ENCODE measurements at places on chromosomes 13 and 19.

- no peak for DNase-seq
Measured at GRCh38 chr13:97574926-97575325, 141.0 kb downstream of the RAP2A start.

- peak; percentile 12 for DNase-seq
Measured at GRCh38 chr13:59680429-59681024, 483.2 kb downstream of the DIAPH3 start.

GRCh38 chr13:35649162-35649561 lies 172.7 kb upstream of the MAB21L1 start:
- no peak for DNase-seq

- DNase-seq = no peak
Measured at GRCh38 chr13:95117092-95117491, 184.2 kb downstream of the ABCC4 start.

- DNase-seq = no peak
Measured at GRCh38 chr13:49258089-49258796, 10.5 kb downstream of the CDADC1 start.

DNA sequence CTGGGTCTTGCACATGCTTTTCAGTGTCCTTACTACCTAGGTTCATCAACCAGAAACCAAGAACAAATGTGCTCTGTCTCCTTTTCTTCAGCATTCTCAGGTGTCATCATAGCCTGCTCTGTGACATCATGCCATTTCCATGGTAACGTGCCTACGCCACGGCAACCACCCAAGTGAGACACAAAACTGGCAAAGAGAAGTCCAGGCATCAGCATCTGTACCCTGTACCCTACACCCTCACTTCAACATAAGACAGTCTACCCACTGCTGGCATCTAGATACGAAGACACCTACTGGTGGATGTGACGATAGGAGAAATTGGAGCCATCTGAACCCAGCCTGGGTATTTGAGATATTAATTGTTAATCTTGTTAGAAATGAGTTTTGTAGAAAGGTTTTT lies 13.3 kb downstream of the ZC3H4 start:
- DNase-seq = no peak

GRCh38 chr13:93614776-93615175 lies 388.2 kb downstream of the GPC6 start:
- DNase-seq = no peak

DNA sequence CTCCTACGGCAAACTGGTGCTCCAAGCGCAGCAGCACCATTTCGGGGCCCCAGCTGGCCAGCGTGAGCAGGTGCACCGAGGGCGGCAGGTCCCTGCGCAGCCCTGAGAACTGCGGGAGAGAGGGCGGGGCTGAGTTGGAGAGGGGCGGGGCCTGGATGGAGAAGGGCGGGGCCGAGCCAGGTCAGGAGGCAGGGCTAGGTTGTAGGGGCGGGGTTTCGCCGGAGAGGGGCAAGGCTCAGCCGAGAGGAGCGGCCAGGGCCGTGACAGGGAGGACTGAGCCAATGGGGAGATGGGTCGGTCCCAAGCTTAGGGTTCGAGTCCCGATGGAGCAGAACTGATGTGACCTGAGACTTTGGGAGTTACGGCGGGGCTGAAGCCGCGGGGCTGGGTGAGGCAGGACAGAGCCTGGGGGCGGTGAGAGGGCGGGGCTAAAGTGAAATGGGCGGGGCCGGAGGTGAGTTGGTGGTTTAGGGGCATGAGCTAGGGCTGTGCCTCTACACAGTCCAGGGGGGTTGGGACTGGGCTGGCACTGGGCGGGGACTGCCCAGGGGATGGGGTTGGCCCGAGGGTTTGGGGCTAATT lies 19.0 kb downstream of the MAN2B1 start:
- DNase-seq = no peak

DNA sequence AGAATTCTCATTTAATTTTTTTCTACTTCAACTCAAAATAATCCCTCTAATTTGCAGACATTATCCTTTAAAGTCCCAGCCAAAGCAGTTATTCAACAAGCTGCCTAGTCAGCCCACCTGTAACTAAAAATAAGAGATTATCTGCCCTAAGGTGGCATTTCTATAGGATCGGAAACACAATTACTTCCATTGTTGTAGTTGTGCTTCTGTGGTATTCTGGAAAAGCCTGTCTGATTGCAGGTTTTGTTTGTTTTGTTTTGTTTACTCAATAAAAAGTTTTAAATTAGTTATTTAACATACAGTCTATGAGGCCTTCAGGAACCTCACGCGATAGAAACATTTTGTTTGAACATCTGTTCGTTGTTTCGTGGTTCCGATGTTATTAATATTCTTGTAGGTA lies 101.0 kb downstream of the ZIC5 start:
- no peak for DNase-seq

DNA sequence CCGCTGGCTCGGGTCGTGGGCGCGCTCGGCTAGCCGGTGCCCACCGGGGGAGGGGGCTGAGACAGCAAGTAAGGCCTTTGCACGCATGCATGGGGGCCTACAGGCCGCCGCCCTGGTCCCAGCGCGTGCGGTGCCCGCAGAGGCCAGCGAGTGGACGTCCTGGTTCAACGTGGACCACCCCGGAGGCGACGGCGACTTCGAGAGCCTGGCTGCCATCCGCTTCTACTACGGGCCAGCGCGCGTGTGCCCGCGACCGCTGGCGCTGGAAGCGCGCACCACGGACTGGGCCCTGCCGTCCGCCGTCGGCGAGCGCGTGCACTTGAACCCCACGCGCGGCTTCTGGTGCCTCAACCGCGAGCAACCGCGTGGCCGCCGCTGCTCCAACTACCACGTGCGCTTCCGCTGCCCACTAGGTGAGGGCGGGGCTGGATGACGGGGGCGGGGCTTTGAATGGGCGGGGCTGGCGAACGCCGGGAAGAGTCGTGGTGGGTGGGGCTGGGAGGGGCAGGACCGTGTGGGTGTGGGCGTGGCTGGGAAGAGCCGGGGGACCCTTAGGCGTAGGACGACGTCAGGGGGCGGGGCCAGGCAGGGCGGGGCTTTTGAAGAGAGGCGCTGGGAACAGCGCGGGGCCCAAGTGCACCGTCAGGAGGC lies 2.1 kb downstream of the CILP2 start:
- peak; percentile 26 for DNase-seq

DNA sequence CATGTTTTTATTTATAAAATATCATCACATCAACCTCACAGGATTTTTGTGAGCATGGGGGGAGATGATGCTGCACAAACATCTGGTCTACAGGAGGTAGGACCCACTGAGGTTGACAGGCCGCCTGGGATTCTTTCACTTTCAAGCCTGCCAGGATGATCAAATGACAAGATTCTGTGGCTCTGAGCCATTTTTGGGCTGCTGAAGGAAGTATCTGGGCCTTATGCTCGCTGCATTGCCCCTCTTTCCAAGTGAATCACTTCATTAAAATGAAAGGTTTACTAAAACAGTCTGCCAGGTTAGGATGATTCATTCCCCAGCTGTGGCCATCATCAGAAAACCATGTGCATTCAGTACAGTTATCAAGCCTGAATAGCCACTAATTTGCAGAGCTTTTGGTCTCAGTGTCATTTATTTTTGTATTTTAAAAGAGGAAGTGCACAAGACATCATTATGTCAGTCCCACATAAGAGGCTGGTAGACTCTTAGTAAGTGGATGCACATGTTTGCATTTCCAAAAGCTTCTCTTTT lies 34.4 kb downstream of the STARD13 start:
- no peak for DNase-seq

- no peak for DNase-seq
Measured at GRCh38 chr13:40220299-40220935, 446.0 kb downstream of the FOXO1 start.

- DNase-seq = no peak
Measured at GRCh38 chr19:8460516-8461298, 15.9 kb downstream of the HNRNPM start.

DNA sequence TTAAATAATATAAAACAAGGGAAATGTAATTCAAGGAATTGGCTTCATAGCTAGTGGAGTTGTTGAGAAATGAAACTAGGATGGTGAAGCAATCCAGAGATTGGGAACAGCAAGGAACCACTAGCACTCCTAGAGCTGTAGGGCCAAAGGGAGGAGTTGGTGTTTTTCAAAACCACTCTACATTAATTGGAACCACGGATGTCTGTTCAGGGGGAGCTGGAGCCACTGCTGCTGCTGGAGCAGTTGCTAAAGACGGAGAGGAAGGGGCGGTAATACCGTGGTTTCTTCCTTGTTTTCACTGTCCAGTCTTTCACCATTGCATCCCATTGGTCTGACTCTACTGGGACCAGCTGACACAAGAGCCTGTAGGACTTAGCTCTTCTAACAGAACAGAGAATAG lies 8.5 kb downstream of the DNAJC15 start:
- no peak for DNase-seq

DNA sequence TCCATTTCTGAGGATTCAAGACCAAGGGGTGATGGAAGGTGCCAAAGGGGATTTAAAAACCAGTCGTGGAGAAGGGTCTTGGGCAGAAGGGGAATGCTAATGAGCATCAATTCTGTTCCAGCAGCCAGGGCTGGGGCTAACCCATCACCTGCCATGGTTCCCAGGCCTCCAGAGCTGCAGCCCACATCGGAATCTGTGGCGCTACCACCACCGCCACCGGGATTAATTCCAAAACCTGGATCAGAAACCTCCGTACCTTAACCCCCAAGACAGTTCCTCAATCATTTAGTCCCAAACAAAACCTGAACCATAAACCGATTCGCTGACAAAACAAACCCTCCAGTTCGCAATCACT lies 583 bp downstream of the ZNF615 start:
- DNase-seq = no peak

DNA sequence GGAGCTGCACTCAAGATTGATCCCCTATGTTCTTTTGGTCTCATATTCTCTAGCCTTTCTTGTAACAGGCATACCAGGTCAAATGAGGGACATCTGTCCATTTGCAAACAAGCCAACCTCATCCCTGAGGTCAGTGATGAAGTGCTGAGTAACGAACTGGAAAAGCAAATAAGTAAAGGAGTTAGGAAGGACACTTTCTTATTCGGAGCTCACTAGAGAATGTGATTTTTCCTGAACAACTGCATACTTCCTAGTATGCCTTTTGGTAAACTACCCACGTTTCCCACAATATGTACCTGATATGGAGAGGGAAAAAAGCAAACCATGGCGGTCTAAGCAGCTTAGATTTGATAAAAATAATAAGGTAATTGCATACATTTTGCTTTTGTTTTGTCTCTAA lies 91.0 kb upstream of the MYCBP2 start:
- DNase-seq = no peak

- DNase-seq = no peak
Measured at GRCh38 chr19:32258167-32258566, 87.2 kb upstream of the ZNF507 start.

GRCh38 chr19:32254509-32254890 lies 90.9 kb upstream of the ZNF507 start:
- no peak for DNase-seq

GRCh38 chr19:33916792-33917191 lies 120.1 kb downstream of the KCTD15 start:
- no peak for DNase-seq

DNA sequence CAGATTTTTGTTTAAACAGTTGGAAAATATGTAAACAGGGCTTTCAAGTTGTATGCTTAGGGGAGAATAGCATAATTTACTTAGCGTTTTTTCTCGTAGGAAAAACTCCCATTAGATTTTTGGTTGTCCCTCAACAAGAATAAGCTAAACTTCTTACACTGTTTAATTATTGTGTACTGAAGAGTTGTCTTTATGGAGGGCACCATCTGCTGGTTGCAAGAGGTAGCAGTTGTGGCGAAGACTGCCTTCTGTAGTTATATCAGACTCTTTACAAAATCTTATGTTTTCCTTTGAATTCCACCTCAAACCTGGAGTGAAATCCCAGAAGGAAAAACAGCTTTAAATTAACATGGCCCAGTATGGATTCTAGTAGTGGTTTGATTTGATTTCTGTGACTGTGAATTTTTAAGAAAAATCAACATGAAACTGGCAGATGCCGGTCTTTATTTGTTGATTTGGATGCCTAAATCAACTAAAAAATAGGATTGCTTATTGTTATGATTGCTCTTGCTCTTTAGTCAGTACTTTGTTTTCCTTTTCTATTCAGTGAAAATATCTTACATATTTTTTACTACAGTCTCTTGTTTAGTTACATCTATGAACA lies 53.4 kb downstream of the PDS5B start:
- DNase-seq = peak; percentile 71

- no peak for DNase-seq
Measured at GRCh38 chr13:66225072-66225471, 1005.1 kb downstream of the PCDH9 start.

DNA sequence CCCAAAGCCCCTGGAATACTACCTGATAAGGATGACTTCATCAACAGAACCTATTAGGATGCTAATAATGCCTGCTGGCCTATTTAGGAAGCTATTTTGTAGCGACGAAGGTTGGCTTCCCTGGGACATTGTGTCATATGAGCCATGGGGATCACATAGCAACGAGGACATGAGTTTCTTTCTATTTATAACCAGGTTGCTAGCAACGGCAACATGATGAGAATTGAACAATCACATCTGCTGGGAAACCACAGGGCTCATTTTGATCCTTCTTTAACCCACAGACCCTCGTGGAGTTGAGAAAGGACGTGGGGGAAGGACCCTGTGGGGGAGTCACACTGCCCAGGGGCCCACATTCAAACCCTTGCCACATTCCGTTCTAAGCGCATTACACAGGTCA lies 172.2 kb downstream of the COL4A1 start:
- no peak for DNase-seq

DNA sequence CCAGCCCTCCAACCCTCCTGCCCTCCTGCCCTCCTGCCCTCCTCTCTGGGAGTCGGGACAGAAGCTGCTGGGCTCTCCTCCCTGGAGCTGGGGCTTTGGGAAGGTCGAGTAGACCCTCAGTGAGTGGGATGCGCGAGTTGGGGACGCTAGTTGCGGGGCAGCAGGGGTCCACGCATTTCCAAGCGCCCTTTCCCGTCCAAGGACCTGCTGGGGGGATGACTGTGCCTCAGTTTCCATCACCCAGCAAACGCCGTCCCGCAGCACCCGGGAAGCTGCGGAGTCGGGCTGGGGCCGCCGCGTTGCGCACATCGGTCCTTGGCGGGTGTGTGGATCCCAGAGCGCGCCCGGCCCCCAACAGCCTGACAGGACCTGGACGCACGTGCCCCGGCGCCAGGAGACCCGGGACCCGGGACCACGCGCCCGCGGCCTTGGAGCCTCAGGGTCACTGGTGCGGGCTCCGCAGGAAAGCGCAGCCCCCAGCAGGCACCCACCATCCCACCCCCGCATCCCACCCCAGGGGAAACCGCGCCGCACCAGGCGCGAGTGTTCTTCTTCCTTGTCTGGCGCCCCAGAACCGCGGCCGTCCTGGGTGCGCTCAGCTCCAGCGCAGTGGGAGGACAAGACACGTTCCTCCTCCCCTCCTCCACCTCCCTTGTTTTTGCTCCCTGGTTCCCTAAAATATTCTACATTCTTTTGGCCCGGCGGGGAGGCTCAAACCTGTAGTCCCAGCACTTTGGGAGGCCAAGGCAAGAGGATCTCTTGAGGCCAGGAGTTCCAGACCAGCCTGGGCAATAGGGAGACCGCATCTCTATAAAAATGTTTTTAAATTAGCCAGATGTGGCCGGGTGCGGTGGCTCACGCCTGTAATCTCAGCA lies 9.2 kb downstream of the ONECUT3 start:
- no peak for DNase-seq

GRCh38 chr19:42124386-42124901 lies 7.8 kb downstream of the POU2F2 start:
- DNase-seq = no peak

All from Jurkat, Clone E6-1 (cell line).